Stimulated activated CD4-positive, alpha-beta T cell treated with anti-CD3 and anti-CD28 coated beads, TNF-alpha, amount 100 ng/mL, for 4 hours (primary cell): ENCODE measurements at places on chromosomes 7 and 10.

DNA sequence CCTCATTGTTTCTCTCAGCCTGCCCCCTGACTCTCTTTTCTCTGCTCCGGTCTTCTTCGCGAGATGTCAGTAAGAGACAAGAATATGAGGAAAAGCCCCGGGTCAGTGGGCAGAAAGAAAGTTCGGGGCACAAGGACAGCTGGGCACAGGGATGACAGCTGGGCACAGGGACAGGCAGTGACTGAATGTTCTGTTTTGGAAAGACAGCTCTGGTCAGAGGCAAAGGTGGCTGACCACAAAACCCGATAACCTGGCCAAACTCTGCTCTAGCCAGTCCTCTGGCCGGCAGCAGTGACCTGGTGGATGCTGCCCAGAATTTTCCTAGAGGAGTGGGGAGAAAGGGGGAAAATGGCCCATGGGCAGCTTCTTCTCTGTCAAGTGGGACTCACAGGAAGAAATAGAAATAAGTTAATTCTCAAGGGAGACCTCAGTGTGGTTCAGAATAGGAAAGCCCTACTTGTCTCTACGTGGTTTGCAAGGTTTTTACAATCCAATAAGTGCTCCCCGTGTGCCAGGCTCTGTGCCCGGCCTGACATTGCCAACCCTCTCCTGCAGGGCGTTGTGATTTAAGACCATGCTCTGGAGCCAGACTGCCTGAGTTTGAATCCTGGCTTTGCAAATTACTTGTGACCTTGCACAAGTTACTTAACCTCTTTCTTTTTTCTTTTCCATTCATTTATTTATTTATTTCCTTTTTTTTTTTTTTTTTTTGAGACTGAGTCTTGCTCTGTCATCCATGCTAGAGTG lies 110.6 kb upstream of the ZNF716 start:
- DNase-seq, result no peak

DNA sequence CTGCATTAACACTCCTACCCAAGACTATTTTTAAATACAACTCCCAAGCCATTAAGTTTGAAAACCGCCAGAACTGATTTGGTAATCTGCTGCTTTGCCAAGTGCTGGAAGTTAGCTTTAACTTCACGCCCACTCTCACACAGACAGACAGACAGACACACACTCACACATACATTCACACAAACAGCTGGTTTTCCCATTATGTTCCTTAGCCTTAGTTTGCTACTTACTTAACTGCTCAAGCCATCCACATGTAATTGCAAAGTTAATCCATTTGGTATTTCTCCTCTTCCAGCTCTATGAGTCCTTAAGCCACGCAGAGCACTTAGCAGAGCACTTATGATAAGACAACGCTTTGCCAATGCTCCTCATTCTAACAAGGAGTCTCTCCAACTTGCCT lies 8.3 kb downstream of the COBL start:
- DNase-seq, result no peak

DNA sequence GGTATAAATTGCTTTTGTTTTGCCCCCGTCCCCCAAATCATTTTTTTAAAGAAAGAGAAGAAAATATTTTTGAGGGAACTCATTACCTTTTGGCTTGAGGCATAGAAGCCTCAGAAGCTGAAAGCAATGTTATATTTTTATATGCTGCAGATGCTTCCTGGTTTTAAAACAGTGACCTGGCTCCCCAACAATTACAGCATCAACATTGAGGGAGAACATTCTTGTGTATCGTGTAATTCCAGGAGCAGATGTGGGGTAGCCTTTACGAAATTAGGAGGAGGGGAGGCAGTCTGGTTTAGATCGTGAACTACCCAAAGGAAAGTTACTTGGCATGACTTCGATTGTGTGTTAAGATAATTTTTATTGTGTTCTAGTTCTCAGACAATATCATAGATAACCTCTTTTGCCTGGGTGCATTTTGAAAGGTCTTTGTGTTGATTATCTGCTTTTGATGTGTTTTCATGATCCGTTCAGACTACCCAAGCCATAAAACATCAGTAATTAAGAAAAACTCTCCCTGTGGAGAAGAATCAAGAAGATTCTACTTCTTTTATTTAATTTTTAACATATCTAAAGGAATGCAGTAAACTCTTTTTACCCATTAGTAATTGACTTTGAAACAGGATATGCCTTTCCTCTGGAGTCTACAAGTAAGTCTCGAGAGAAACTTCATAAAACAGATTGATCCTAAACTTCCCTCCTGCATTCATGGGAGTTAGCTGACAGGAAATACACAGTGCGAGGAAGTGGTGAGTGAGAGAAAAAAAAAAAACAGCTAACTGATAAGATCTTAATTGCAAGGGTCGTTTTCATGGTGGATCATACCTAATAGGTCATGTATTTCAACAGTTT lies 141.4 kb downstream of the KIAA1217 start:
- no peak for DNase-seq

DNA sequence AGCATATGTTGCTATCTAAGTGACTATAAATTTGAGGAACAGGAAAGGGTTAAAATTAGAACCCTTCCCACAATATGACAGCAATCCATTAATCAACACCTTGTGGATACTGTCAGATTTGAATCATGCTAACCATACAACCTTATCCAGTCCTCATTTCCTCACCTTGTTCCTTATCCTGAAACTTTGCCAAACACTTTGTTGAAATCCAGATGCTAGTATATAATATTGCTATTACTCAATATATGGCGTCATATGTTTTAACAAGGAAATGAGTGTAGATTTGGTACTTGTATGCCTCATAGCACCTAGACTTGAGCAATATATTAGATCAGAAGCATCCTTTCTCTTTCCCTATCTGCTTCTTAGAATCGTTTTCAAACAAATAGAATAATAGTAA lies 66.3 kb upstream of the SLC25A13 start:
- no peak for DNase-seq

DNA sequence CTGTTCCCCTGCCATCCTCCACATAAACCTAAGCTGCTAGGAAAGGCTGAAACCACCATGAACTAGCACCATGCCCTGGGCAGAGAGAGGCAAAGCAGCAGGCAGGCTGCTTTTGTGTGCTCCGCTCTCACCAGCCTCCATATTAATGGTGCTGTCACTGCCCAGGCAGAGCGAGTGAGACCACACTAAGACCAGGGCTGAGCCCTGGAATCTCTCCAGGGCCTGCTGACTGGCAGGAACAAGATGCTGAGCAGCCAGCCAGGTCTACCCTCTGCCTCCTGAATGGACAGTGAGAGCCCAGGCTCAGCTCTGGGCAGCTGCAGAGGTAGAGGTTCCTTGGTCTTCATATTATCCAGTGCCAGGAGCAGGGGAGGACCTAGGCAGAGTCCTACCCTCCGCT lies 1.6 kb upstream of the CRHR2 start:
- no peak for DNase-seq
